Smooth muscle cell of the coronary artery (primary cell): ENCODE measurements at places on chromosomes 16 and 17. TPM values are rescaled to one million over a fixed set of nuclear protein-coding genes. Genes with fewer than 3 reads are reported as not detected.

Gene FAM171A2
- 2.5 and 4.0 TPM in 2 replicates for total RNA-seq

Gene PROCA1
- total RNA-seq: 0.90 and 1.4 TPM in 2 replicates

Gene ALOX15B
- 0.12 TPM in 1 of 2 replicates, not detected in the other for total RNA-seq

Gene SAMD14
- total RNA-seq: 0.35 and 2.2 TPM in 2 replicates

Gene DNAH3
- under 0.01 TPM in 1 of 2 replicates, not detected in the other for total RNA-seq

Gene BRIP1
- 1.1 and 3.5 TPM in 2 replicates for total RNA-seq

Gene EME2
- 5.0 TPM in 2 replicates for total RNA-seq

Gene CYGB
- total RNA-seq: 3.8 and 20.4 TPM in 2 replicates

Gene TBX21
- not detected in 2 replicates for total RNA-seq

Gene INCA1
- total RNA-seq: 0.30 and 1.1 TPM in 2 replicates

Gene KRTAP3-2
- total RNA-seq: not detected in 2 replicates

Gene SPIRE2
- 0.30 and 2.7 TPM in 2 replicates for total RNA-seq

Gene CD300H
- total RNA-seq: not detected in 2 replicates

Gene SLC12A3
- under 0.01 TPM in 1 of 2 replicates, not detected in the other for total RNA-seq

Gene SLC2A4
- 0.08 and 0.12 TPM in 2 replicates for total RNA-seq

Gene SLC25A39
- total RNA-seq: 51.5 and 67.5 TPM in 2 replicates

Gene ARHGDIG
- 2.2 and 2.9 TPM in 2 replicates for total RNA-seq

Gene CES3
- under 0.01 and 0.38 TPM in 2 replicates for total RNA-seq

Gene CCL16
- total RNA-seq: not detected in 2 replicates

Gene HBM
- not detected in 2 replicates for total RNA-seq

Gene NOS2
- total RNA-seq: not detected in 2 replicates

Gene ITGAX
- under 0.01 TPM in 1 of 2 replicates, not detected in the other for total RNA-seq

Gene CDH3
- total RNA-seq: under 0.01 and 0.15 TPM in 2 replicates

Gene LITAFD
- total RNA-seq: not detected in 2 replicates

Gene CNEP1R1
- total RNA-seq: 22.5 and 26.9 TPM in 2 replicates

Gene P2RX1
- under 0.01 and 1.3 TPM in 2 replicates for total RNA-seq

Gene ARHGAP23
- 9.8 and 18.7 TPM in 2 replicates for total RNA-seq

Gene ADPRM
- 9.2 and 13.4 TPM in 2 replicates for total RNA-seq

Gene CTRL
- total RNA-seq: 0.38 TPM in 1 of 2 replicates, not detected in the other

Gene SOX15
- 0.23 TPM in 1 of 2 replicates, not detected in the other for total RNA-seq

Gene ASIC2
- not detected in 2 replicates for total RNA-seq

Gene DLX4
- total RNA-seq: not detected in 2 replicates

Gene C17orf67
- total RNA-seq: 0.68 and 0.70 TPM in 2 replicates

Gene MYLK3
- 0.15 and 0.23 TPM in 2 replicates for total RNA-seq

Gene CDH16
- under 0.01 TPM in 1 of 2 replicates, not detected in the other for total RNA-seq

Gene TMEM220
- 1.7 and 2.7 TPM in 2 replicates for total RNA-seq

Gene TMEM92
- 0.12 and 0.15 TPM in 2 replicates for total RNA-seq

Gene TBC1D3E
- total RNA-seq: not detected in 2 replicates

Gene ZFHX3
- 3.7 and 8.3 TPM in 2 replicates for total RNA-seq

Gene GNG13
- total RNA-seq: not detected in 2 replicates

Gene GPR139
- not detected in 2 replicates for total RNA-seq

Gene HASPIN
- 0.23 and 1.8 TPM in 2 replicates for total RNA-seq

Gene SPNS3
- not detected in 2 replicates for total RNA-seq

Gene HIGD1B
- not detected in 2 replicates for total RNA-seq

Gene CCL5
- total RNA-seq: 0.08 TPM in 1 of 2 replicates, not detected in the other

Gene UMOD
- total RNA-seq: not detected in 2 replicates

Gene SCRN2
- 44.1 and 47.4 TPM in 2 replicates for total RNA-seq

Gene KRTAP9-8
- total RNA-seq: not detected in 2 replicates
